ENCODE measurements at places on chromosomes 13 and 19.
A peak's percentile ranks its signal among the peaks of the same experiment; 100 is the strongest.

DNA sequence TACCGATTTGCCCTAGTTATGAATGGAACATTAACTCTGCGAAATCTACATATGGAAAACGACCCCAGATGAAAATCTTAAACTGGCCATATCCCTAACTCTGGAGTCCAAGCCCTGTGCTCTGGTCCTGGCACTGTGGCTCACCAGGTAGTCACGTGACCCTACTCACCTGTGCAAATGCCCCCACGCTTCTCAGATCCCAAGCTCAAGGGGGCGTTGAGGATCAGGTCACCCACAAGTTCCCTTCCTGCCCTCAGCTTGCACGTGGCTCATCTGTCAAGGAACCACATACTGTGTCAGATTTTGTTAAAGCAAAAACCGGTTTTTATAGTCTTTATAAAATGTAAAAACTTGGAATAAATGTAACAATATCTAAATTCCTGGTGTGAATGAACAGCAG, 324.0 kb downstream of the SHISA2 start:
- no peak for DNase-seq

- DNase-seq, result no peak
Measured at GRCh38 chr19:1957562-1958248, 16.7 kb downstream of the CSNK1G2 start.

GRCh38 chr13:49494645-49495044, 1.1 kb upstream of the PHF11 start:
- no peak for DNase-seq

DNA sequence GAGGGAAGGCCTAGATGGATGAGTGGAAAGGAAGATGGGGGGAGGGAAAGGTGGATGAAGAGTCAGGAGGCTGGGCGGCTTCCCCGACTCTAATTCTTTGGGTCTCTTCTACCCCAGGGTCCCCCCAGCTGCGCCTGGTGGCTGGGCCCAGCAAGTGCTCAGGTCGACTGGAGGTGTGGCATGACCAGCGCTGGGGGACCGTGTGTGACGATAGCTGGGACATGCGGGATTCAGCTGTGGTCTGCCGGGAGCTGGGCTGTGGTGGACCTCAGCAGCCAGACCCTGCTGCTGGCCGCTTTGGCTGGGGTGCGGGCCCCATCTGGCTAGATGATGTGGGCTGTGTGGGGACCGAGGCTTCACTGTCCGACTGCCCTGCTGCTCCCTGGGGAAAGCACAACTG, 9.5 kb downstream of the SSC5D start:
- DNase-seq, result no peak

DNA sequence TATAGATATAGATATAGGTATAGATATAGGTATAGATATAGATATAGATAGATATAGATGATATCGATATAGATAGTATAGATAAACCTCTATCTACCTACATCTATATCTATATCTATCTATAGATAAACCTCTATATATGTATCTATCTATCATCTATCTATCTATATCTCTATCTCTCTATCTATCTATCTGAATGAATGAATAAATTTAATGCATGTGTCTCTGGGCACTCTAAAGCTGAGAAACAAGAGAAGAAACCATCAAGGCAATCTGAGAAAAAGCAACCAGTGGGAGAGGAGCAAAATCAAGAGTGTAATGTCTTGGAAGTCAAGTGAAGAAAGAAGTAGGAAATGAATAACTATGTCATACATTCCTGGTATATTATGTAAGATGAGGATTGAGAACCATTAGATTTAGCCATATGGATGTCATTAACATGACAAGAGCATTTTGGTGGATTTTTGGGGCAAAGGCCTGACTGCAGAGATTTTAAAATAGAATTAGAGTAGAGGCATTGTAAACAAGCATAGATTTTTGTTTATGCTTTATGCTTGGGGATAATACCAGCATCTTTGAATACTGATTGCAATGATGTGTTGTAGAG, 1262.7 kb upstream of the MIR17HG start:
- DNase-seq, result no peak

- peak; percentile 24 for DNase-seq
Measured at GRCh38 chr13:113820813-113821651, 42.8 kb downstream of the GAS6 start.

- DNase-seq, result no peak
Measured at GRCh38 chr13:111990362-111990761, 76.6 kb upstream of the SOX1 start.

- no peak for DNase-seq
Measured at GRCh38 chr13:32141462-32141861, 109.9 kb downstream of the FRY start.

- DNase-seq, result no peak
Measured at GRCh38 chr13:78085434-78086225, 167.0 kb upstream of the EDNRB start.

DNA sequence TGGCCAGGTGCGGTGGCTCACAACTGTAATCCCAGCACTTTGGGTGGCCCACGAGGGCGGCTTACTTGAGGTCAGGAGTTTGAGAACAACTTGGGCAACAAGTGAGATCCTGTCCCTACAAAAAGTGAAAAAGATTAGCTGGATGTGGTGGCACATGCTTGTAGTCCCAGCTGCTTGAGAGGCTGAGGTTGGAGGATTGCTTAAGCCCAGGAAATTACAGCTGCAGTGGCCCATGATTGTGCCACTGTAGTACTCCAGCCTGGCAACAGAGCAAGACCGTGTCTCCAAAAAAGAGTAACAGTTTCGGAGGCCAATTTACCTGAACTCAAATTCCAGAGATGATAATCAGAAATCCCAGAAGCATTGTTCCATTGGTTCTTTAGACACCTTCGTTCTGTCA, 4.4 kb downstream of the ZNF473 start:
- no peak for DNase-seq

DNA sequence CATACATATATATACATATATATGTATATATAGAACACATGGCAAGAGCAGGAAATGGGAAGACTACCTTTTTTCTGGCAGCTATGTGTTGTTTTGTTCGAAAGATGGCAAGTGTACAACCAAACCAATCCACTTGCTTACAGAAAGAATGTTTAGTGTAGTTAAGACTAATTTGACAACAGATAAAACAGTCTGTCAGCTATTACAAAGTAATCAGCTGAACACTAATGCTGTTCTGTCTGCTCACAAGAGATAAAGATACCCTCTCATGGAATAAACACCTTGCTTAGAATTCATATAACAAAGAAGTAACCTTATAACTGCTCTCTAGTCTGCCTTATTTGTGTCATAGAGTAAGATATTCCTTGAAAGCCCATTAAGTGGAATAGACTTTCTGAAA, 858 bp upstream of the KCNRG start:
- no peak for DNase-seq

DNA sequence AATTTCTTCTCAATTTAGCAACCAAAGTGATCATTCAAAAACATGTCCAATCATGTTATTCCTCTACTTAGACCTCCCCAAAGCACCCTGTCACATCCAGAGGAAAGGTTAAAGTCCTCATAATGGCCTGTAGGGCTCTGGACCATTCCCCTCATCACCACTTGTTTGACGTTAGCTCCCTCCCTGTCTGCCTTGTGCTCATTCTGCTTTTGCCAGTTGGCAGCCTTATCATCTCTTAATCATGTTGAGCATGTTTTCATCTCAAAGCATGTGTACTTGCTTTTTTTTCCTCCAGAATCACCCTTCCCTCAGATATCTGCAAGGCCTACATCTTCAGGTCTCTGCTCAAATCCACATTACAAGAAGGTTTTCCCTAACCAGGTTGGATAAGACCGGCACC, 25.9 kb downstream of the UBAC2 start:
- no peak for DNase-seq

- DNase-seq, result no peak
Measured at GRCh38 chr19:29328586-29328985, 115.6 kb upstream of the UQCRFS1 start.

DNA sequence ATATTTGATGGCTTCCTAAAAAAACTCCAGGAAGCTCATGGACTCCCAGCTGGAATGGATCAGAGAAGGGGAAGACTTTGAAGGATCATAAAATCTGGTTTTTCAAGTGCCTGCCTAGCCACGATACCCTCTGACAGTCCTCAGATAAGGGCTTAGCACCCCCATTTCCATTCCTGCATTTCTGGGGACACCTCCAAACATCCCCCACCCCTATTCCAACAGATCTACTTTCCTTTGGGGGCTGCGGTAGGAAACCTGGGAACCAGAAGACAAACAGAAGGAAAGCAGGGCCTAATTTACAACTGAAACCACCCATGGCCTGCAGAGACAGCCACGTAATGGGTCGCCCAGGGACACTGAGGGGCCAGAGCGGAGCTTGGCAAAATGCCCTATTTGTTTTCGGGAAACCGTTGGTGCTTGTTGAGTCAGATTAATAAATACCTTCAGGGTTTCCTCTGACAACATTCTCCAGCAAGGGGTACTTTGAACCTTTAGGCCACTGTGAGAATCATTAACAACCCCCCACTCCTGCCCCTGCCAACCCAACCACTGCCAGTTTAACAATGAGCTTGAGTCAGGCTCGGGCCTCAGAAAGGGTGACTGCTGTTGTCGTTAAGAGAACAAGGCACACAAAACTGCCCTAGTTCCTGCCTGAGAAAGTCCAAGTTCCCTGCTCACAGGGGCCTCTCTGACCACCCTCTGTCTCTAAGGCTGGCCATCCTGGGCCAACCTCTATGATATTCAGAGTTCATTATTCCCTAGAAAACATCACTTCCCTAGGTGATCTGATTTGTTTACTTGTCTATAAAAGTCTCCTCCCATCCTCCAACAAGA, 23.5 kb downstream of the RHPN2 start:
- DNase-seq, result no peak

DNA sequence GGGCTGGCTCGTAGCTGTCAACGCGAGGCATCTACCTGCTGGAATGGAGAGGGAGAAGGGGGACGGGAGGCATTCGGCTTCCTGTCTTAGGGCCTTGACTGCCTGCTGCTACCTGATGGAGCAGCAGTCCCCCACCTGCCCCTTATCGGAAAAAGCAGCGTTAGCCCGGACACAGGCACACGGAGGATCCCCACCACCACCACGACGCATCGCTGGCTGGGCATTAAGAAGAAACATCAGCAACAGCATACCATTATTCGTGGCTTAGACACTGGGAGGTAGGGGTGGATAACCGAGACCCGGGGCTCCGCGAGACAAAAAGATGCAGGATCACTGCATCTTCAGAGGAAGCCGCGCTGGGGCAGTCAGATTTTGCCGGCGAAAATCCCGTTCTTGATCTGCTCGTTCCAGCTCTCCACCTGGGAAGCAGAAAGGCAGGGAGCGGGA, 1.1 kb downstream of the COX6B2 start:
- no peak for DNase-seq

DNA sequence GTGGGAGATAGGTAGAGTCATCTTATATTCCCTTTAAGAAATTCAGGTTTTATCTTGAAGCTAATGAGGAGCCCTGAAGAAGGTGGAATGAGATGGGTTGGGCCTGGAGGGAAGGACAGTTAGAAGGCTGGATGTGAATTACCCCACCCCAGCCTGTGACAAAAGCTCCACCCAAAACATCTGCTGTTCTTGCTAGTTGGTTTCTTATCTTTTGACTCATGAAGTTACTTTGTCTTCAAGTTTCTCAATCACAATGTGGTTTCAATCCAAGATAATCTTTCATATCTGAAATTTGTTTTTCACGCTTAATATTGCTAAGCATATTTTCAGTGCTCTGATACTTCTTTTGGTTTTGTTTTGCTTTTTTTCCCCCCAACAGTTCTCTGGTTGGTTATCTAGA, 38.3 kb upstream of the HMGB1 start:
- no peak for DNase-seq

GRCh38 chr13:97911311-97912138, 42.0 kb upstream of the IPO5 start:
- DNase-seq, result peak; percentile 2

GRCh38 chr19:17458970-17459369, 1.8 kb downstream of the NXNL1 start:
- DNase-seq, result no peak

- DNase-seq, result no peak
Measured at GRCh38 chr13:110228936-110229904, 77.7 kb downstream of the COL4A1 start.

GRCh38 chr13:98535501-98536354, 41.2 kb downstream of the STK24 start:
- DNase-seq, result no peak

DNA sequence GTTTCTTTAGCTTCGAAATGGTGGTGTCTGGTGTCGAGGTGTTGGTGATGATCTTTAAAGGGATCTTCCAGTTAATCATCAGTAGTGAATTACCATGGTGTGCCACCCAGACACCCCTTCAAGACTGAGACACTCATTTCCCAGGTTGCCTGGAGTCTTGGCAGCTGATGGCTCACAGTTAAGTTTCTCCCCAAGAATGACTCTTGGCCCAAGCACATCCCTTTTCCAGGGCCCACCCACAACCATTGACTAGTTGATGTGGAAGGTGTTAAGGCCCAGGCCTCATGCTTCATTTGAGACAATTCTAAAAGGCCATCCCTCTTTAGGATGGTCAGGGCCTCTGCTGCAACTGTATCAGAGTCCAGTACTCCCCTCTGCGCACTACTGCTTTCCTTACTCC, 145.5 kb downstream of the FOXO1 start:
- DNase-seq, result no peak

- DNase-seq, result no peak
Measured at GRCh38 chr13:45206340-45206739, 5.5 kb upstream of the KCTD4 start.

DNA sequence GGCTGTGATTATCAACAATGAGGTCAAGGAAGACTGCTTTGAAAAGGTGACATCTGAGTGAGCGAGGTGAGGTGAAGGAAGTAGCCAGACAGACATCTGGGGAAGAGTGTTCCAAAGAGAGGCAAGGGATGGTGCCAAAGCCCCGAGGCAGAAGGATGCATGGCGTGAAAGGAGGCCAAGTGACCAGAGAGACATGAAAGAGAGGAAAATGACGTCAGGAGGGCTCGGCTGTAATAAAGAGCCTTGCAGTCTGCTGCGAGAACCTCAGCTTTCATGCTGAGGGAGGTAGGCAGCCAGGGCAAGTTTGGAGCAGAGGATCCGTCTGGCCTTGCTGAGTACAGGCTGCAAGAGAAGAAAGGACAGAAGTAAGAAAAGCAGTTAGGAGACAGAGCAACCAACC, 50.8 kb downstream of the FOXO1 start:
- no peak for DNase-seq

DNA sequence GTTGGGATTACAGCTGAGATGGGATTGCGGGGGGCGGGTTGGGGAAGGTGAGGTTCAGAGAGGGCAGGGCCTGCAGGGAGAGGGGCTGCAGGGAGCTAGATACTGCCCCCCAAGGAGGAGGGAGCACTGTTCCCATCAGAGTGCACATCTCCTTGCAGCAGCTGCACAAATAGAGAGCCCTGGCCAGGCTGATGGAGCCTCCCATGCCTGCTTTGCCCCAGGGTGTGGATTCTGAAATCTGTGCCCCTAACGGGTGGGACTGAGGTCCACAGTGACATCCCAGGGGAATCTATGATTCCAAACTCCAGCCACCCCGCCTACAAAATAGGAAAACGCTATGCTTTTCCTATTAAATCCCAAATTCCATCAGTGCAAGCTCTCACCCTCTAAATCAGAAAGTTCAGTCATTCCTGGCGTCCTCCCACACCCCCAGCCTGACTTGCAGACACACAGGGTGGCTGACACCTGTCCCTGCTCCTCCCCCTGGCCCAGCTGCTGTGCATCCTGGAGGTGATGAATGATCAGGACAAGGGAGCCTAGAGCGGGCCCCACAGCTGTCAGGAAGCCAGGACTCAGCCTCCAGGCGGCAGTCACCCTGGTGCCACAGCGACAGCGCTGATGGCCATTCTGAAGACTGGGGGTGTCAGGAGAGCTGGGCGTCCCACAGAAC, 6.3 kb upstream of the CEACAM21 start:
- no peak for DNase-seq

- DNase-seq, result no peak
Measured at GRCh38 chr19:49560358-49560900, 19.9 kb downstream of the NOSIP start.

- DNase-seq, result no peak
Measured at GRCh38 chr19:40598918-40599307, 2.3 kb upstream of the LTBP4 start.

Data from NCI-H460 (cell line).